Nasal cavity respiratory epithelium epithelial cell of viscerocranial mucosa (primary cell): ENCODE measurements at places on chromosomes 12 and 14. TPM values are rescaled to one million over a fixed set of nuclear protein-coding genes. Genes with fewer than 3 reads are reported as not detected.

SLC41A2 gene
- 2.1 and 4.5 TPM in 2 replicates for total RNA-seq

STYK1 gene
- 1.4 and 2.8 TPM in 2 replicates for total RNA-seq

HCAR3 gene
- 0.68 and 4.0 TPM in 2 replicates for total RNA-seq

CCDC175 gene
- not detected in 2 replicates for total RNA-seq

KCNK10 gene
- under 0.01 TPM in 2 replicates for total RNA-seq

LPAR5 gene
- 2.7 and 5.1 TPM in 2 replicates for total RNA-seq

LMO3 gene
- total RNA-seq = 0.07 and 0.34 TPM in 2 replicates

SERPINA12 gene
- not detected in 2 replicates for total RNA-seq
